ENCODE measurements at places on chromosomes 5 and 9.

DNA sequence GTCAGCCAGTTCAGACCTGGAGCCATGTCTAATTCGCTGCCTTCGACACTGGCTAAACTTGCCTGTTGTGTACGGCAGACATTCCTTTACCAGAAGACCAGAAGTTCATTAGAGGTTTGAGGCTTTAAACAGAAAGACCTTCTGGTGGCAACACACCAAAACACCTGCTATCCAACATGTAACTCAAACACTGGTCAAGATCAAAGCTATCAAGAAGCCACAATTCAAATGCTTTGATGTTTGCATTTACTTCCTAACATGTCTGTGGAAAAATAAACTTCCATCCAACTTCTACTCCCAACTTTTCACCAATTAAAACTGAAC, 91.0 kb upstream of the RETREG1 start:
- DNase-seq: no peak

- DNase-seq: no peak
These were observed 135.7 kb downstream of the CAAP1 start for GRCh38 chr9:26756881-26757280.

DNA sequence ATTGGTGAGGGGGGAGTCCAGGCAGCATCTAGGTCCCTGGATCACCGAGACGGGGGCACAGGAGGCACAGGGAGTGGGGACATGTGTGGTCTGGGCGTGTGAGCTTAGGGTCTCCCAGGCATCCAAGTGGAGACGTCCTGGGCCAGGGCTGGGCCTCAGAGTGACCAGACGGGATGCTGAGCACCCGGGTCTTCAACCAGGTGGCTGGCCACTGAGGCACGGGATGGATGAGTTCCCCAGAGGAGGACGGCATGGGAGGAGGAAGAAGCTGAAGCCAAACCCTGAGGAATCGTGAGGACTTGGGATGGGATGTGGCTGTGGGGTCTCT, 88.0 kb downstream of the LMX1B start:
- DNase-seq: no peak

DNA sequence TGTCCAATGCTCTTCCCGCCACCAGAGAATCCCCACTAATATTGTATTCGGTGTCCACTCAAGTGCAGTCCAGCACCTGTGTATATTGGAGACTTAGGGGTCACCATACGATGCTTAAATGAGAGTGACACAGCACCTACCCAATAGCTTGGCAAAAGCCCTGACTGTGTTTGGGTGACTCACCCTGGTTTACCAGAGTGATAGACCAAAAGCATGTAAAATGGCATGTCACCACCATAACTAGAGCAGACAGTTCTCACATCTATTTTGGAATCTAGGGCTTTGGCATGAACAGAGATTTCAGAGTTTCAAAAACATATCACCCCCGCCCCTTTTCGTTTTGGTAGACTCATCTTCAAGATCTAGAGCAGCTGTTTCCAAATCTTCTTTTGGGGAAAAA, 217.3 kb upstream of the RASEF start:
- peak; percentile 52 for DNase-seq

GRCh38 chr5:2753452-2754420, 2.3 kb upstream of the IRX2 start:
- DNase-seq: no peak

GRCh38 chr9:74358959-74359358, 138.2 kb upstream of the RORB start:
- DNase-seq: no peak

GRCh38 chr9:98504298-98505282, 204.1 kb downstream of the GABBR2 start:
- DNase-seq: no peak

DNA sequence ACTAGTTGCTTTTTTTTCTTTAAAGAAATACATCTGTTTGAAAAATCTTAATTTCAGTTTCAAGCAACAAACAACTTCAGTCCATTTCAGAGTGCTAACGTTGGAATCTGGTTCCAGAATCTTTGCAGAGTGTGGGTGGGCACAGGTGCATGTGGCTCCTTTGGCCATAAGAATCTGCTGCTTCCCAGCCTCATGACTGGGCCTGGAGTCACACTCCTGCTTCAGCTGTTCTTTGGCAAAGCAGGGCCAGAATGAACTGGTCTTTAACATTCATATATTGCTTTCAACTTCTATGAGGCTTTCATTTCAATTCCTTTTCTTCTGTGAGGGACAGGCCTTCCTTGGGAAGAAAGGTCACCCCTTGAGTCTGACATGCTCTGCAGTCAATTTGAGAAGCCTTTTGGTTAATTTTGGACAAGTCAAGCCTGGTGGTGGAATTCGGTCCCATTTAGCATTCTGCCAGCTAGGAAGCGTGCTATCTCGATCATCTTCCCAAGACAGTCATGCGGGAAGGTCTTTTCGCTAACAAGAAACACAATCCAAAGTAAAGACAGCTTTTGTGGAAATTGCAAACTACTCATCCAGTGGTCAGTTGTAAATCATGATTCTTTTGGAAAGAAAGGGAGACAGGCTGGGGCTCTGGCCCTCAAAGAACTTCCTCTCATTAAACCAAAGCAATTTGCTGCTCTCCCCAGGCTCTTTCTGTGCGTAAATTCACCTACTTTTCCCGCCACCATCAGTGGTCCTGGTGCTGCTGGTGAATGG, 55.2 kb downstream of the SLC1A3 start:
- no peak for DNase-seq

DNA sequence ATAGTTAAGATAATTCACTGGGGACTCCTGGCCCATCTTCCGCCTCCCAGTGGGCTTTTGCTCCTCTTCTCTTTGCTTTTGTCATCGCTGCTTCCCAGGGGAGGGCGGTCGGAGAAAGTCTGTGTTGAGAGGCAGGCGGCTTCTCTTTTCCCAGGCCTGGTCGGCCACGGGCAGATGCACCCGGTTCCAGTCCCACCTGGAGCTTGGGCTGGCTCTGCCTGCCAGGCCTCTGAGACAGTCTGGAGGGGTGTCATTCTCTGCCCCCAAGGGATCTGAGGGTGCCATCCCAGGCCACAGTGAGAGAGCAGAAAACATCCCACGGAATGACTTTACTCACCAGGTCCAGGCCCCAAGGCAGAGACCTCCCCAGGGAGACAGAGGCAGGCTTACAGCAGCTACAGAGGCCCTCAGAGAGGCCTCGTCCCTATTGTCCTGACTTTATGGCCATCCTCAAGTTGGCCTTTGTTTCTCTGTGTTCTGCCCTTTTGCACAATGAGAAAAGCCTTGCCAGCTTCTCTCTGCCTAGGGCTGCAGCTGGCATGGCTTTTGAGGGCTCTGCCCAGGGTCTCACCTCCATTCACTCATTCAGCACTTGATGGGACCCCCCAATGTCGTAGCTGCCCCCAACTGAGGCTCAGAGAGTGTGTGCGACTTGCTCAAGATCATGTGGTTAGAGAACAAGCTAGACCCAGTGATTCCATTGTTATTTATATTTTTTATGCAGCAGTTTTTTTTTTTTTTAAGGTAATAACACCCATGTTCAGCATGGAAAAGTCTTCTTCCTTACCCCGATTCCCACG, 44.2 kb upstream of the BOD1 start:
- DNase-seq: no peak

DNA sequence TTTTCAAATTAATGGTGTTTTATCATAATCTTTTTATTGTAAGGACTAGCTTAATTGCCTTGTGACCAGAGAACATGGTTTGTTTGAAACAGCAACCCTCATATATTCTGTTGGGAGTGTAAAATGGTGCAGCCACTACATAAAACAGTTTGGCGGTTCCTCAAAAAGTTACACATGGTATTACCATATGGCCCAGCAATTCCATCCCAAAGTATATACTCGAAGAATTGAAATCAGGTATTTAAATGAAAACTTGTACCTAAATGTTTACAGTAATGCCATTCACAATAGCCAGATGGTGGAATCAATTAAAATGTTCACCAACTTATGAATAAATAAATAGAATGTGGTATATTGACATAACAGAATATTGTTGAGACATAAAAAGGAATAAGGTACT, 14.8 kb upstream of the IL33 start:
- no peak for DNase-seq

DNA sequence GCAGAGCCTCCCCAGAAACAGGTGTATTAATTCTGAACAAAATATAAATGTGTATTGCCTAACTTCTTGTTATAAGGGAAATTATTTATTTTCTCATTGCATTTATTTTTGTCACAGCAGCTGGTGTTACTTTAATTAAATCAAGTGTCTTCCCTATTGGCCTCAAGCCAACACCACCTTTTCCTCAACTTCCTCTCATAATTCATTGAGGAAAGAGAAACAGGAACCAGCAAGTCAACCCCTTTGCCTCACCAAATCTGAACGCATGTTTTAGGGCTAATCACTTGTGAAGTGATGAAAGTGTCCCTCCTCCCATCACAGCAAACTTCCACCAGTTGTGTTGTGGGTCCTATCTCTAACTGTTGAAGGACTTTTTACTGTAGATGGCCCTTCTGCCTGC, 73.1 kb downstream of the DIRAS2 start:
- no peak for DNase-seq

DNA sequence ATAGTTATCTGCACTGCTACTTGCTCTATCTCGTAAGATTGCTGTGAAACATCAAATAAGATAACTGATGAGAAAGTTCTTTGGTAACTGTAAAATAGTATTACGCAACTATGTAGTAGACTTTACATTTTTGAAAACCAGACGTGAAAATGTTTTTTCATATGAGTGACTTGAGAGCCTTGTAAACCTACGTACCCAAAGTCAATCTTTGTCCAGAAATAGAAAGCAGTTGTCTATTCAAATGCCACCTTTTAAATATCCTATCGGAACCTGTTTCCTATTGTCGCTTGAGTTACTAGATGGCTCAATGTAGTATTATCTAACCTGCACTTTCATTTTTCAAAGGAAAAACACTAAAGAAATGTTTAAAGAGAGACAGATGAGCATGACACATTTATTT, 1.6 kb downstream of the FNIP1 start:
- no peak for DNase-seq

GRCh38 chr9:92294297-92294676, 790 bp upstream of the IARS1 start:
- peak; percentile 31 for DNase-seq

DNA sequence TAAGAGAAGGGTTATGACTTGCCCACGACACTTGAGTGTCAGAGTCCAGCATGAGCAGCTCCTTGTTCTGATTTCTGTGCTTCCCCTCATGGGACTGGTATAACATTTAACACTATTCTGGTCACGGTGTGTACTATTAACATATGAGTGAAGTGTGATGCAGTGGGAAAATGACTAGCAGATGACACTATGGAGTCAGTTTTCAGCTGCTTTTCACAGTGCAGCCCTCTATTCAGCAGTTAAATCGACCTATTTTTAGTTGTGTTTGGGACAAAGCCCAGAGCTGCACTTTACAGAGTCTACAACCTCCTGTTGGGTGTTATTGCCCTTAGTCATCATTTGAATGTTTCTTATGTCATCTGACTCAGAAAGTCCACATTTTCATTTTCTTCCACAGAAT, 59.1 kb downstream of the CHSY3 start:
- no peak for DNase-seq

DNA sequence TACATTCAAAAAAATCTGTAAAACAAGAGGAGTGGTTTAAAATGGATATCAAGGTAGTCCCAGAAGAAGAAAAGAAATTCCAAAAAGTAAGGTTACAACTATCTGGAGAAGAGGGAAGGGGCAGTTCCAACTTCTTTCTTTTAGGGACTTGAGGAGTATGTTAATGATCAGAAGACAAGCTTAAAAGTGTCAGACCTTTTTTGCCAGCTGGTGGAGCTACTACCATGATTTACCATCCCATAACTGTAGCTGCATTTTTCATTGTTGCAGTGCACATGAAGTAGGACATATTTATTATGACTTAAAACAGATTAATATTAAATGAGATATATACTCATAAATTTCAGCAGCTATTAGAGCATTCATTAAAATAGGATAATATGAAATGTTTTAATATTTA, 158.5 kb upstream of the RGS7BP start:
- DNase-seq: no peak

- DNase-seq: no peak
These were observed 54.4 kb downstream of the ADAMTS2 start for GRCh38 chr5:179290681-179291540.

GRCh38 chr5:112205846-112206245, 213.2 kb downstream of the EPB41L4A start:
- DNase-seq: no peak

DNA sequence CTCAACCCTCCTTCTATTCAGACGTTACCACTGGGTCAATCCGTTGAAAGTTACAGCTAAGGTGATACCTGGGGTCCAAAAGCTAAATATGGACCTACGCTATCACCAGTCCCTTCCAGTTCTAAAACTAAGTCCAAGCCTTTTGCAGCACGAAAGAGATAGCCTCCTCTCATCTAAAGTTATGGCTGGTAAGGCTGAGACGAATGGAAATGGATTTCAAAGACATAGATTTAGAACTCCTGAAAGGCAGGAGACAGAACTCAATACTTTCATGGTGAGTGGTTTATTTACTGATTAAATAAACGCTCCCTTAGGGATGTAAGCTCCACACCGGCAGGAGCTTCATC, 751 bp upstream of the RIC1 start:
- DNase-seq: no peak

DNA sequence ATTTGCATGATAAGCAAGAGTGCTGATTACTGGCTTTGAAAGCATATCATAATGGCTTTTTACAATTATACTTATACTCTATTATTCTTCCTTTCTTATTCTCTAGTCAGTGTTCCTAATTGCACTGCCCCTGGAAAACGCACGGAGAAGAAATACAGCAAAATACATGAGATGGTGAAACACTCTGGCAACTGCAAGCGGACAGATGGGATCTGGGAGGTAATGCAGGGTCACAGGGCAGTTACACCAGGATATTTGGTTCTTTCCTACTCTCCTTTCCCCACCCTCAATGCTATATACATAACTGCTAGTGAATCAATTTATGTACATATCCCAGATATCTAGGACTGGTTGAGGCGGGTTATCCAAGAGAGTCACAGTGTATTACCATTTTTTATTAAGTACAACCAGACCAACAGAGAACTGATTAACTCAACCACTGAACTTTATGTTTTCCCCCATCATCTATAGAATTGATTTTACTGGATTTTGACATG, 423.7 kb downstream of the ZSWIM6 start:
- no peak for DNase-seq

DNA sequence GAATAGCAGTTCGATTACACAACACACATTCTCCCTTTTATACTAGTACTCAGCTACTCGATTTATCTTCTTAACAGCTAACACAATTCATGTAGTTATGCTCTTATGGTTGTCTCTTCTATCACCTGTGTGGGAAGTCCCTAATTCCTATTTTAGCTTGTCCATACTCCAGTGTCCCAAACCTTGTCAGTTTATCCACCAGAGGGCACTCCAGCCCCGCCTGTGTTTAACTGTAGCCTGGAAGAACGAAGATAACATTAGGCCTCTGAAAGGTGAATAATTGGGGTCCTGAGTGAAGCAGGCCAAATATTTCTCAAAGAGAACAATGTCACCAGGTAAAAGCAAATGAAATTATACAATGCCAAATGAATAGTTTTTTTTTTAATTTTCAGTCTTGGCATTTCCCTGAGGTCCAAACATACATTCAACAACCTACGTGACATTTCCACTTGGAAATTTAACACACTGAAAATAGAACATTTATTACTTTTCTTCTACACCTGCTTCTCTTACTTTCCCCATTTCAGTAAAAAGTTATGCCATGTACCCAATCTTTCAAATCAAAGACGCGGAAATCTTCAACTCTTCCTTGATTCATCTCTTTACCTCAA, 560.7 kb downstream of the HTR1A start:
- DNase-seq: peak; percentile 8

GRCh38 chr5:95163079-95163478, 121.8 kb downstream of the MCTP1 start:
- no peak for DNase-seq
